Activated CD8-positive, alpha-beta memory T cell treated with anti-CD3 and anti-CD28 coated beads, Interleukin-2, amount 10 ng/mL, durations not matched to agents 7 days and 5 days (primary cell): ENCODE measurements at places on chromosomes 4 and X. TPM values are rescaled to one million over a fixed set of nuclear protein-coding genes. Genes with fewer than 3 reads are reported as not detected.

The ENOX2 gene
- total RNA-seq, result 16.9 TPM

The PWWP3B gene
- not detected for total RNA-seq

The GSX2 gene
- total RNA-seq, result not detected

The POLA1 gene
- 36.5 TPM for total RNA-seq

The PAGE5 gene
- total RNA-seq, result not detected

The PLXNB3 gene
- total RNA-seq, result 0.42 TPM

The IKBKG gene
- total RNA-seq, result 53.0 TPM

The SOX3 gene
- total RNA-seq, result not detected

The PAGE1 gene
- total RNA-seq, result not detected

The VSIG4 gene
- not detected for total RNA-seq

The PARM1 gene
- not detected for total RNA-seq

The ARL9 gene
- 0.55 TPM for total RNA-seq

The TMEM144 gene
- total RNA-seq, result not detected

The BMX gene
- total RNA-seq, result not detected

The ADH1A gene
- not detected for total RNA-seq

The CXCL11 gene
- total RNA-seq, result 0.53 TPM

The TREX2 gene
- total RNA-seq, result 2.0 TPM

The TBX22 gene
- not detected for total RNA-seq

The MCF2 gene
- 0.40 TPM for total RNA-seq

The NKX6-1 gene
- not detected for total RNA-seq

The RIPPLY1 gene
- not detected for total RNA-seq

The SSX2 gene
- not detected for total RNA-seq

The TASL gene
- 3.2 TPM for total RNA-seq

The CHRDL1 gene
- not detected for total RNA-seq

The LRAT gene
- not detected for total RNA-seq

The KLKB1 gene
- total RNA-seq, result 0.18 TPM

The TMSB15C gene
- total RNA-seq, result 4.6 TPM

The POLN gene
- total RNA-seq, result 5.6 TPM

The CPE gene
- not detected for total RNA-seq

The SYP gene
- total RNA-seq, result 1.9 TPM

The SUPT20HL2 gene
- total RNA-seq, result not detected

The GPRIN3 gene
- 67.5 TPM for total RNA-seq

The NXF2 gene
- total RNA-seq, result not detected

The CHIC1 gene
- 4.9 TPM for total RNA-seq

The TKTL2 gene
- total RNA-seq, result not detected

The HPGDS gene
- 0.41 TPM for total RNA-seq

The ZNF141 gene
- 32.9 TPM for total RNA-seq

The SMIM43 gene
- not detected for total RNA-seq

The ZCCHC12 gene
- not detected for total RNA-seq

The FAM184B gene
- 0.02 TPM for total RNA-seq

The TXK gene
- total RNA-seq, result 21.2 TPM

The SERTM2 gene
- total RNA-seq, result not detected

The MAGEE2 gene
- total RNA-seq, result not detected

The PDE5A gene
- not detected for total RNA-seq

The ZNF630 gene
- 3.2 TPM for total RNA-seq

The CAPN6 gene
- not detected for total RNA-seq

The SPANXB1 gene
- total RNA-seq, result not detected

The FAT1 gene
- 0.05 TPM for total RNA-seq

The TMEM47 gene
- total RNA-seq, result not detected

The BST1 gene
- total RNA-seq, result 0.40 TPM

The BEX1 gene
- total RNA-seq, result not detected

The MAP3K15 gene
- total RNA-seq, result 0.38 TPM
